ENCODE measurements at places on chromosomes 2 and 18.

DNA sequence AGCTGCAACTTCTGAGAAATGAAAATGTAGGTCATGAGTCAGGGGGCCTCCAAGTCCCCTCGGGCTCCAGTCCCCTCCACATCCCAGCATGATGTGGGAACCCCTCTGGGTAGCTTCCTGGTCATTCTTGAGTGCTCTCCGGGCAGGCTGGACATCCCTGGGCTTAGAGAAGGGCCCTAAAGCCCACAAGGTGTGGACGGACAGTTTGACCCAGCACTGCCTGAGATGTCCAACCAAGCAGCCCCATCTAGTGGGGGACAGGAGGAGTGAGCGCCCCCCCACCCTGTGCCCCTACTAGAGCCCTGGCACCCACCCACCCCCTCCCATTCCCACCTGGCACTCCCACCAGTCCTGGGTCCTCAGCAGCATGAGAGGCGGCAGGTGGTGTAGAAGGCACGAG is 46.0 kb downstream of the CYP27C1 start:
- DNase-seq: no peak

DNA sequence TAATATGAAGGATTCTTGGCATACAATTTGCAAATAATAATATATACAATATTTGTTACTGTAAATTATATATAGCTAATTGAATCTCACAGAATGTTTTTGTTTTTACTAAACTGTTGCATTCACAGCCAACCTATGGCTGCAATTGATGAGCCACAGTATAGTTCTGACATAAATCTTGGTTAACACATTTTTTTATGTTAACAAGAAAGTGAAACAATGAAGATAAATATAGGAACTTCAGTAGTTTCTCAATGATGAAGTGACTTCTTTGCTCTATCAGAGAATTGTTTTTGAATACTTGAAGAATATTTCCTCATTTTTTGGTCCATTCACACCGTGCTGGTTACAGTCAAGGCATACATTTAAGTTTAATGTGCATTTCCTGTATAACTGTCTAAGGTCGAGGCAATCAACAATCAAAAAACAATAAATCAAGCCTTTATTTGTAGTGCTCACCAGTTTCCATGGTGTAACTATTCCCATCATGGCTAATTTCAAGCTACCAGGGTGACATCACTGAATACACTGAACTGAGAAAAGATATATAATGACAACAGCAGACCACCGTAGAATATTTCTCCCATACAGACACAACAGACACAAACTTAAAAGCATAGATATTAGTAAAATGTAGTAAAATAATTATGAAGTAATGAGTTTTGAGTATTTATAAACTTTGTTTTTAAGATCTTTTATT is 12.9 kb upstream of the ETAA1 start:
- DNase-seq: no peak

DNA sequence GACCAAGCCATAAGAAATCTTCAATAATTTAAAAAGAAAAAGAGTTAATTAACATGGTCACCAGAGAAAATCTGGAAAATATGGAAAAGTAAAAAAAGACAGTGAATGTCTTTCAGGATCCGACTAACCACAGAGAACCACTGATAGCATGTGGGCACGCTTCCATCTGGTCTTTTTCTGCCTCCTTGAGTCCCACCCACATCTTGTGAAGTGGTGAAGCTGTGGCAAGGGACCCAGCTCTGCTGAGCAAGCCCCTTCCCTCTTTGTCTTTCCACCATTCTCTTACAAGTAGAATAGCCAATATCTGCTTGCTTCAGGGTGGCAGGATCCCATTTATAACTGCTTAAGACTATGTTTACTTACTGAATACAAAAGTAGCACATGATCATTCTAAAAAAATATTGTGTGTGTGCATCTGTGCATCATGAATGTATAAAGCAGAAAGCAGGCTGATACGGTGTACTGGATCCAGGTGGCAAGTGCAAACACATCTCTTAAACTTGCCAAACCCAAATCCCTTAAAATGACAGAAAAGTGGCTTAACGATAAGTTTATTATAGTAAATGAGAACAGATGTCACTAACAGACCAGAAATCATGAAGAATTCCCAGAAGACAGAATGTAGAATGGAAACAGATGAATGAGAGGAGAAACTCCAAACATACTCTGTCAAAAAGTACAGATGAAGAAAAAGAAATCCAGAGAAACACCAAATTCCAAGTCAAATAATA is 52.3 kb downstream of the FOXI3 start:
- DNase-seq: no peak

DNA sequence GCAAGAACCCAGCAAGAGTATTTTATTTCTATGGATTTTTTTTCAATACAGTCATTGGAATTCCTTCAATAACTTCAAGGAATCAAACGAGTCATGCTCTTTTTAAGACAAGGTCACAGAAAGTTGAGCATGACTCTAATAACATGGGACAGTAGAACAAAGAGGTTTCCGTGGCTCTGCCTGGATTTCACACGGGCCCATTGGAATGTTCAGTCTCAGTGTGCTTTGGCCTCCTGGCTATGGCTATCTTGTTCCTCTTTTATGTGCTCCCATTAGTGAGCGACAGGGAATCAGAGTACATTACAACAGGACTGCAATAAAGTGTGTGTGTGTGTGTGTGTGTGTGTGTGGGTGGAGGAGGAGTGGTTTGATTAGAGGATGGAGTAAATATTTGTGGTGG is 312.4 kb downstream of the DCC start:
- no peak for DNase-seq

DNA sequence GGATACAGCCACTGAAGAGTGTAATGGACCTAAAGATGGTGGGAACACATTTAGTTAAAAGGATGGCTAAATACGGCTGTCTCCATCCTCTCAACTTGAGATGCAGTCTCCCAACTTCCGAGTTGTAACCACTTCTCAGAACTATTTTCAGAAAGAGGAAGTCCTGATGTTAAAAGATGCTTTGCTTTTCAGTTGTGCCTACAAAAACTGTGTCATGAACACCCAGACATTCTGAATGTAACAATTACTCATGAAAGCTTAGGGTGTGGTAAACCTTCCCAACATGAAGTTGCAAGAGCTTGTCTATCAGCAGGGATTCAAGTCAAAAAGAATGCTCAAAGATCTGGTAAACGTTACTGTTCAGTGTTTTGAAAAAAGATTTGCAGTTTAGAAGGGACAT is 147.9 kb downstream of the DOCK10 start:
- no peak for DNase-seq

DNA sequence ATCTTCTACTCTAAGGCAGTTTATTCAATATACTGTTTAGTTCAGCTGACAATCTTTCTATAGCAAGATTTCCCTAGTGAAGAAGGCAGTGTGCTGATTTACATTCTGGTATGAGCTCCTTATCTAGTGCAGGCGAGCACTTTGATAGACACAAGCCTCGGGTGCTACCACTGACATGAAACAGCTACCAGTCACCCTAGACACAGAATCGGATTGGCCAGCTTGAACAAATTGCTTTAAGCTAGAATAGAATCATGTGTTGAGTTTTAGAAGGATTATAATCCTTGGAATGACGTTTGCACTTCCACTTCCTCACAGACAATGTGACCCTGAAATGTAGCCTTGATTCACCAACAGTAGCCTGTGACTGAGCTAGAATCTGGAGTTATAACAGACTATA is 394.0 kb downstream of the EPHA4 start:
- no peak for DNase-seq

- no peak for DNase-seq
Observed at GRCh38 chr18:9079818-9080528, 22.5 kb upstream of the NDUFV2 start.

- no peak for DNase-seq
Observed at GRCh38 chr18:21134895-21135294, 23.3 kb upstream of the ROCK1 start.

DNA sequence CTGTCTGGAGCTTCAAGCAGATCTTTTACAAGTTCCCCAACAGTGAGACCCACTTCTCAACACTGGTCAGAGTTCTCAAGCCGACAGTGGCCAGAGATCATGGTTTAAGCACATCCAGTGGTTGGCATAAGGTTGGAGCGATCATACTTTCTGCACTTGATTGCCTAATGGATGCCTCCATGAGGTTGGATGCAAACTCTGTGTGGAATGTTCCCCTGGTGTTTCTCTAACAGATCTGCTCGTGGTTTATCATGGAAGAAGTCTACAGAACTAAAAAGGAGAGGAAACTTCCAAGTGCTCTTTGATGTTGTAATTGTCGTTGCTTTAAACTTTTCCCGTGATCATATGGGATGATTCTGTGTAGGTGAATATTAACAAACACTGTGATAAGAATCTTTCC is 60.7 kb downstream of the SH3RF3 start:
- no peak for DNase-seq

- DNase-seq: no peak
Observed at GRCh38 chr18:53886058-53886457, 338.4 kb downstream of the MBD2 start.

DNA sequence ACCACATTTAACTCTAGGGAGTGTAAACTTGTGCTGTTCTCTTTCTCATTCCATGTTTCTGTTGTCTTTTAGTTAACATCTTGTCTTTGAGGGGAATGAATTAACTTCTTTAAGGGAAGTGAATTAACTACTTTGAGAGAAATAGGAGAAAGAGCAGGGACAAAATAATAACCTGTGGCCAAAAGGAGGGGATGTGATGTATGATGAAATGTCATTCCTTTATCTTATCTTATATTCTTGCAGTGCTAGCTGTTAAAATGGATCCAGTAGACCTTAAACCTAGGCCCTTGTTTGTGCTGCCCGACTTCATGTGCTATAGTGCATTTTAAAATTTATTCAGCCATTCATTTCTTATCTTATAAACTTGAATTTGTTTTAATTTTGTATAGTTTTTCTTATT is 18.4 kb downstream of the ABI2 start:
- no peak for DNase-seq

GRCh38 chr2:69116438-69116837 is 103.5 kb downstream of the ANTXR1 start:
- DNase-seq: no peak

- DNase-seq: no peak
Observed at GRCh38 chr2:241049739-241050623, 51.6 kb downstream of the SNED1 start.

DNA sequence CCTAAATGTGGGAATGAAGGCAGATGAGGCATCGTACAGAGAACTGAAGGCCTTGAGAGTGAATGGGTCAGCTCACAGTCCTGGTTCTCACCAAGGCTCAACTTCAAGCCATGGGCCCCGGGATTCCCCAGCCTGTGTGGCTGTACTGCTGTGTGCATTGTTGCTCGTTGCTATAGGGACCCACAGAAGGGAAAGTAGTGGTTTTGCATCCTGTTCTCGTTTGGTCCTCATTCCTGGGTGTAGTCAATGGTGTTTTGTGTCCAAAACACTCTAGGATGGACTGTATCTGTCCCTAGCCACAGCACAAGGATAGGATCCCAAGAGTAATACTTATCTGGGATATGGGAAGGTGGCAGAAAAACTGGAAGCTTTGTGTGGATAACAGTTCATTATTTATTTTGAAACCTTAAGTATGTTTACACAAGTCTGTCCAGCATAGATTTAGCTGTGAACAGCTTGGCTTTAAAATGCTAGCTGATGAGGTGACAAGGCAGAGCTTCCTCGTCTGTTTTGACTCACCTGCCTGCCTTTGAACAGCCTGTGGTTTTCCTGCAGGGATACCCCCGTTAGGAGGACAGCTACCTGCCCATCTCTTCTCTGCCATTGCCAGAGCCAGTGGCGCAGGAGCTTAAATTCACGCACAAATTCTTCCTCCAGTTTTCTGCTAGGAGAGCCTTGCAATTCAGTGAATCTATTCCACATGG is 85.0 kb downstream of the WDSUB1 start:
- no peak for DNase-seq

DNA sequence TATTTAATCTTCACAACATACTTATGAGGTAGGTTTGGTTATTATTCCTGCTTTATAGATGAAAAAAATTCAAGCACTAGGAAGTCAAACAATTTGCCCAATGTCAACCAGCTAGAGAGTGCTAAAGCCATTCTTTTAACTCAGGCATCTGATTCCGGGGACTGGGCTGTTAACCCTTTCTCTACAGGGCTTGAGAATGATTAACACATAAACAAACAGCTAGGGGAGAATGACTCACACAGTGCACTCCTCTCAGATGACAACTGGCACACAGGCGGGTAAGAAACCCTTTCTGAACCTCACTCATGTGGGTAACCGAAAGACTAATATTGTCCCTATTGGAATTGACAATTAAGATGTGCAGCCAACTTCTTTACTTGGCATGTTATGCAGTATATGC is 86.3 kb upstream of the FSHR start:
- no peak for DNase-seq

DNA sequence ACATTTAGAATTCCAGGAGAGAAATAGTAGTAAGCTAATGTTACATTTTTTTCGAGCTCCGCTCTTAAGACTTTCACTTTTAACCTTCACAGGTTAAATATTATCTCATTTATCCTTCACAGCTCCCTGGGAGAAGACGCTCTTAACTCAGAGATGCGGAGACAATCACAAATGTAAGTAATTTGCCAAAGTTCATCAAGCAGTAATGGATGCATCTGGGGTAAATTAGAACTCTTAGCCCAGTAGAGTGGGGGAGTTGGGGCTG is 168.5 kb downstream of the SPP2 start:
- no peak for DNase-seq

- DNase-seq: peak; percentile 43
Observed at GRCh38 chr2:26346454-26347053, at the start of gene ADGRF3. ADGRF3 (minus strand) TSS chr2:26346789; CDS start chr2:26346234, 555 bp downstream.

DNA sequence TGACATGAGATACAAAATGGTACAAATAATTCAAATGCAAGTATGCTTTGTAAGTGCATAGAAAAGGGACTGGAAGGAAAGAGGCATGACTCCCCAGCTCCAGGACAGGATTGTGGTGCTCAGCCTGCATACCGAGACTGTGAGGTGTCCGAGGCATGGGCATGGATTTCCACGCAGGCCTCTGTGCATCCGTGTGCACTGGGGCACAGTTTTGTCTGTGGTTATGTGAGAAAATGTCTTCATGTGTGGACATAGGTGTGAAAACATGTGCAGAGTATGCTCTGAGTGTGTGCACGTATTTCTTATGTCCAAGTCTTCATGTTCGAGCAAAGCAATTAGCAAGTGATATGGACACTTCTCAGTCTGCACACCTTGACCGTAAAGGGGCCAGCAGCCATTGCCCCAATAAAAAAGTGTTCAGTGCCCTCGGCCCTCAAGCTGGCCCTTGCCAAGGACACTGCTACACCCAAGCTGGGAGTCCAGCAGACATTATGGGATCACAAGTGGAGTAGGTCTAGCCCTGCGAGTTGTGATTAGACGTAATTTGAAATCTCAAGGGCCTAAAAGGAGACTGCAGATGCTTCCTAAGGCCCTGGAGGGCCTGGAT is 120.7 kb downstream of the CYP26B1 start:
- DNase-seq: no peak

GRCh38 chr18:41265047-41265446 is 690.0 kb upstream of the PIK3C3 start:
- DNase-seq: no peak

DNA sequence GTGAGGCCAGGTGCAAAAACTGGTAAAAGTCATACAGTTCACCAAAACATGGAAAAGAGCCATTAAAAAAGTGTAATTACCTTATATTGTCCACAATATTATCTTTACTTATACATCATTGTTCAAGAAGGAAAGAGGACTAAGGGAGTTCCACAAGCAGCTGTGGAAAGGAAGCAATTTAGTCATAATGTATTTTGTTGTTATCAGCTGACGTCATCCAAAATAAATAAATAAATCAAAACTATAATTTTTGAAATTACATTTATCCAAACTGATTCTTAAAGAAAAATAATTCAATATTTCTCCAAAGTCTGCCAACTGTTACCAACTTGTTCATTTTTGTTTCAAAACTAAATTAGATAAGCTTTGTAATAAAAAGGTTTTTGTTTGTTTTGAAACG is 256.1 kb upstream of the CNTNAP5 start:
- DNase-seq: no peak

GRCh38 chr18:44705075-44705675 is 24.5 kb downstream of the SETBP1 start:
- no peak for DNase-seq
